ENCODE measurements at places on chromosomes 4 and X. TPM values are rescaled to one million over a fixed set of nuclear protein-coding genes. Genes with fewer than 3 reads are reported as not detected.

PDZD4 gene
- 0.25 TPM for total RNA-seq

- DNase-seq = no peak
Measured at GRCh38 chr4:75953509-75953908, 12.7 kb upstream of the NAAA start.

MSL3 gene
- 39.3 TPM for total RNA-seq

GRCh38 chr4:87983996-87984395 lies 8.5 kb downstream of the SPP1 start:
- DNase-seq = no peak

GRCh38 chr4:3021627-3022026 lies 52.7 kb downstream of the HTT-AS start:
- no peak for DNase-seq

DNA sequence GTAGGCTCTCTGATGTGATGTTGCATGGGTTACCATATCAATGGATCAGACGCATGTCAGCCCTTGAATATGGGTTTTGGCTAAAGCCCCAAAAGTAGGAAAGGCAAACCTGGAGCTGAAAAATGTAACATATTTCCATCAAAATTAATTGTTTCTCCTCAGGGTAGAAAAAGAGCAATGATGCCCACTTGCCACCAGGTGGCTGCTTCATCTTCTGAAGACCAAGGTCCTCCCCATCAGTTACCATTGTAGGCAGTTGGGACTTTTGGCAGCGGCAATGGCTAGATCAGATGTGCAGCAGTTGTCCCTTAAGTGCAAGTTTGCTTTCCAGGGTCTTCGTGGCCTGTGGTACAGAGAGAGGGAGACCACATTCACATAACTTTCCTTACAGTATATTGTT lies 118.2 kb downstream of the NAF1 start:
- DNase-seq = no peak

DNA sequence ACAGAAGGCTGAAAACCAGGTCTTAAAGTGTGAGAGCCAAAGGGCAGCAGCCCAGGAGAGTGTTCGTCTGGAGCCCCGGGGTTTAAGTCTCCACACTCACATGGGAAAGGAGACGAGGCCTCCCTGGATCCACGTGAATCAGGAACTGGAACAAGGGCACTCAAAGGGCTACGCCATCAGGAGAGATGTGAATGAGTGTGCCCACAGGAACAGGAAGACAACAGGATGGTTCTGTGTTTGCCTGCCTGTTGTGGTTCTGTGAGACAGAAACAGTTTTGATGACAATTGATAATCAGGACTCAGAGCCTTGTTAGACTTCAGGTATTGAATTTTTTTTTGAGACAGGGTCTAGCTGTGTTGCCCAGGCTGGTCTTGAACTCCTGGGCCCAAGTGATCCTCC lies 4.9 kb upstream of the CTBP1 start:
- DNase-seq = no peak

ATP10D gene
- 35.2 TPM for total RNA-seq

GRCh38 chr4:121484633-121485032 lies 103.8 kb upstream of the QRFPR start:
- peak; percentile 40 for DNase-seq

PITX2 gene
- 0.48 TPM for total RNA-seq

GRCh38 chr4:77375866-77376607 lies 219.0 kb downstream of the CCNG2 start:
- DNase-seq = no peak

DNA sequence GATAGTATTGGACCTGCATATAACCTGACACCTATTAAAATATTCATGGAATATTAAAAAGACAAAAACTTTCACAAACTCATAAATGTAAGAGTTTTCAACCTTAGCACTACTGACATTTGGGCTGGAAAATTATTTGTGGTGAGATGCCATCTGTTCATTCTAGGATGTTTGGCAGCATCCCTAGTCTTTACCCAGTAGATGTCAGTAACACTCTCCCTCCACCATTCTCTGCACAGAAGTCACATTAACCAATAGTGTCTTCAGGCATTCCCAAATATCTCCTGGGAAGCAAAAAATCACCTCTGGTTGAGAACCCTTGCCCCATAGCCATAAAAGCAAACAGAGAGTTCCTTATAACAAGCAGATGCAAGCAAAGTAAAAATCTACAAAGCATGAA lies 41.4 kb upstream of the NDST4 start:
- no peak for DNase-seq

- DNase-seq = no peak
Measured at GRCh38 chr4:15794905-15795304, 16.8 kb downstream of the CD38 start.

KCND1 gene
- total RNA-seq = 2.2 TPM

BANK1 gene
- total RNA-seq = 2.2 TPM

GRCh38 chr4:113368056-113368455 lies 318.6 kb downstream of the ANK2 start:
- DNase-seq = no peak

KCNE5 gene
- total RNA-seq = 0.90 TPM

DNA sequence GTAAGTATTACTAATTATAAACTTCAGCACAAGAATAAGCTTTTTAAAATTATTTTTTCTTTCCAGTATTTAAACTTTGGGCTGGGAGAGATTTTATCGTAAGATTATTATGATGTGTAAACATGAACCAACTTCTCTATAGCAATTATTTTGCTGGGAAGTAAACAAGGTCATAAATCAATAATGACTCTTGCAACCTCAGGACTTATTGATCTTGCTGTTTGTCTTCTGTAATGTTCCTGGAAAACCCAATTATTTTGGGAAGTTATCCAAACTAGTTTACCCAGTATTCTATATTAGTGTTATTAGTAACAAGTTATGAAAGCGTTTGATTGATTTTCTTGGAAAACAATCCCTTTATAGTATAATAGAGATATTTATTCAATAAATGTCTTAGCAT lies 174.9 kb downstream of the PPP1R2C start:
- no peak for DNase-seq

DNA sequence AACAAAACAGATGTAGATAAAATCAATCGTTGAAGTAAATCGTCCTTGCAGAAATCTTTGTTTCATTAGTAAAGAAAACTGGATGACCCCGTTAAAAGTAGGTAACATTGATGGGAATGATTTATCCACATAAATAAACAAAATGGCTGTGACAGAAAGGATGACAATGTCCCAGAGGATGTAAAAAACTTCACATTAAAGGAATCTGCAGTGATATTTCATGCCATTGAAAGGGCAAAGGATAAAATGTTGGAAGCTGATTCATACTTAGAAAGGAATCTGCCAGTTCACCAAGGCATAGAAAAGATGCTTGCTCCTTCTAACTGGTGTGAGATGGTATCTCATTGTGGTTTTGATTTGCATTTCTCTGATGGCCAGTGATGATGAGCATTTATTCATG lies 24.2 kb upstream of the EPGN start:
- DNase-seq = peak; percentile 76

F9 gene
- total RNA-seq = not detected

GRCh38 chr4:165312506-165312905 lies 15.0 kb upstream of the MSMO1 start:
- no peak for DNase-seq

SPANXN4 gene
- total RNA-seq = not detected

DNA sequence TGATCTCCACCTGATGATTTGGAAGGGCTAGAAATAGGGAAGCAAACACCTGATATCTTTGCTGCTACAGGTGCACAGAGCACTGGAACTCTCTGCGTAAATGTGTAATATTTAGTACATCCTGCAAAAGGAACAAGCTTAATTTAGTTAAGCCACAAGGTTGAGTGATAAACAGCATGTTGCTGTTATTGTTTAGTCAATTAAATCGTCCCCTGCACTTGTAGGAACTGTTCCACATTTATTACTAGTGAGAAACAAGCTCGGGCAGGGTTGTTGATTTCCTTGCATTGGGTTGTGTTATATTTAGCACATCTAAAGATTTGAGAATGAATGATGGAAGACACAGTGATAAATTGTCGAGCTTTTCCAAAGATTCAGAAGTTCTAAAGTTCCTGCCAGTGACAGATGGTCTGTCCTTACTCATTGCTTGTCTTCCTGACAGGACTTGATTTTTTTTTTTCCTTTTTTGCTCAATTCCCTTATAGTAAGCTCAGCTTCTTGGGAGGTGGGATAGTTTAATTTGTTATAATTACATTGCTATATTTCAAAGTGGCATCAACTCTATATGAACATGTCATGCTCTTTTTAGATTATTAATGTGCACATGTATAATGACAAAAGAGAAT lies 627.0 kb upstream of the ATOH1 start:
- DNase-seq = no peak

DNA sequence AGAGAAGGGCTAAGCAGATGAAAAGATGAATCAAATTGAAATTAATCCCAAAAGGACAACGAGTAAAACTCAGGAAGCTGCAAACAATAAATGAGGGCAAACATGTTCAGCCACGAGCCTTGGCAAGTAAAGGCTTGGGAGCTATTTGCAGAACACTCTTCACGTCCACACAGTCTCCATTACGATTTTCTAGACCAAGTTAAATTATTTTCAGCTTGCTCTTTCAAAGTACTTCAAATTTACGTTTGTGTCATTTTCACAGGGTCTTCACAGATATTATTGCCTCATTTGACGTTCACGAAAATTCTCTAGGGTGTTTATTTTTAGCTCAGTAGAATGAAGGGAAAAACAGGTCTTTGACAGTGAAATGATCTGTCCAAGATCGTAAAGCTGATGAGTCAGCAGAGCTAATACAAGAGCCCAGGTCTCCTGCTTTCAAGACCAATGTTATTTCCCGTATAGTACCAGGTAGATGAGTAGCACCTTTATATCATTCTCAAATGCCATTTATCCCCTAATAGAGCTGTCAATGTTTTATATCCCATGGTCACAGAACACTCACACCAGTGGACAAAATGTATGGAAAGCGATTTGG lies 20.9 kb downstream of the KLB start:
- no peak for DNase-seq
